ENCODE measurements at places on chromosomes 5 and 9.
A peak's percentile ranks its signal among the peaks of the same experiment; 100 is the strongest.

GRCh38 chr5:138610415-138610917, 35.3 kb upstream of the HSPA9 start:
- DNase-seq, result no peak

- DNase-seq, result no peak
Observed at GRCh38 chr9:29214154-29214689, 1640.9 kb upstream of the C9orf72 start.

- no peak for DNase-seq
Observed at GRCh38 chr9:99353408-99353807, 131.3 kb downstream of the SEC61B start.

DNA sequence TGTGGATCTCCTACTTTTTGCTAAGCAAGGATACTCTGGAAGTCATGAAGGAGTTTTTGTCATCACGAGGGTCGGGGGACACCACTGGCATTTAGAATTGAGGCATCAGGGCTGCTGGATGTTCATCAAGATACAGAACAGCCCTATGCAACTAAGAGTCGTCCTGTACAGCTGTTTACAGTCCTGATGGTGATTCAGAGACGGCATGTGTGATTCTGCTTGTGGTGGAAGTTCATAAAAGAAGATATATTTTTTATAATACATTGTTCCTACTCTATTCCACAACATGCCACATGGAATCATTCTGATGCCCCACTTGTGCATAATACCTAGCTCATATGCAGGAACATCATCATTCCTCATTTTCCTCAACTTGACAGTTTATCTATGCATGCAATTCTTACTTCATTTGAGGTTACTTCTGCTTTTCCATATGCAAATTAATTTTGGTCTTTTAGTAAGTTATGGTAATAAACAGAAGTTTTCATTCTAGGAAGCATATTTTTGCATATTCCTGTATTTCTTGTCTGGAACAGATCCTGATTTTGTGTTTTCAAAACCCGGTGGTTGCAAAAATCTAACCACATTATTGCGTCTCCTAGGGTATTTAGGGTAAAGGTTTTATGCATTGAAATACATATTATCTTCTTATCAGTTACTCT, 155.2 kb downstream of the ARHGEF28 start:
- DNase-seq, result no peak

DNA sequence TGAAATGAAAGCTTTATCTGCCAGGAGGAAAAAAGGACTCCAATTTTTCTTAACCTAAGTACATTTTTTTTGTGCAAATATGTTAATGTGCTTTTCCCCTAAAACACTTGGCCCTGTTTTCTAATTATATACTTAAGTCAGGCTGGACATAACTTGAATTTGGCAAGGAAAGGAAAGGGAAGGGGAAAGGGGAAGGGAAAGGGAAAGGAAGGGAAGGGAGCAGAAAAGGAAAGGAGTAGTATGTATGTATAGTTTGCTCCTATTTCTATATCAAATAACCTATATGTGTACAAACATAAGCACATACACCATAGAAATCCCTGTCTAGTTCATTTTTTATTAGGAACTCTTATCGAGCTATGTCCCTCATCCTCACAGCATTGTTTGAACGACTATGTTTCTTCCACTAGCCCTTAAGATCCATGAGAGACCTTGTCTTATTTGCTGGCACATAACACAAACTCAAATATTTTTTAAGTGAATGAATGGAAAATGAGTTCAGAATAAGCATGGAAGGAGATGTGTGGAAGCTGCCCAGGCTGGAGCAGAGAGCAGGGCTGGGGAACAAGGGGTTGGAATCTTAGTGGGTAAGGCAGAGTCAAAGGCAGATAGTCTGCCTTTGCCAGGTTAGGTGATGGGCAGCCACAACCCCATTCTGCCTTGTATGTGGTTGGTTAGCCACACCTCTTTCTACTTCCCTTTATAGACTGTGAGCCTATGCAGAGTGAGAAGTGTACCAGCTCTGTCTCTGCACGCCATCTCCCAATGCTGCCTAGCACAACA, 70.0 kb downstream of the KLHL3 start:
- peak; percentile 16 for DNase-seq

DNA sequence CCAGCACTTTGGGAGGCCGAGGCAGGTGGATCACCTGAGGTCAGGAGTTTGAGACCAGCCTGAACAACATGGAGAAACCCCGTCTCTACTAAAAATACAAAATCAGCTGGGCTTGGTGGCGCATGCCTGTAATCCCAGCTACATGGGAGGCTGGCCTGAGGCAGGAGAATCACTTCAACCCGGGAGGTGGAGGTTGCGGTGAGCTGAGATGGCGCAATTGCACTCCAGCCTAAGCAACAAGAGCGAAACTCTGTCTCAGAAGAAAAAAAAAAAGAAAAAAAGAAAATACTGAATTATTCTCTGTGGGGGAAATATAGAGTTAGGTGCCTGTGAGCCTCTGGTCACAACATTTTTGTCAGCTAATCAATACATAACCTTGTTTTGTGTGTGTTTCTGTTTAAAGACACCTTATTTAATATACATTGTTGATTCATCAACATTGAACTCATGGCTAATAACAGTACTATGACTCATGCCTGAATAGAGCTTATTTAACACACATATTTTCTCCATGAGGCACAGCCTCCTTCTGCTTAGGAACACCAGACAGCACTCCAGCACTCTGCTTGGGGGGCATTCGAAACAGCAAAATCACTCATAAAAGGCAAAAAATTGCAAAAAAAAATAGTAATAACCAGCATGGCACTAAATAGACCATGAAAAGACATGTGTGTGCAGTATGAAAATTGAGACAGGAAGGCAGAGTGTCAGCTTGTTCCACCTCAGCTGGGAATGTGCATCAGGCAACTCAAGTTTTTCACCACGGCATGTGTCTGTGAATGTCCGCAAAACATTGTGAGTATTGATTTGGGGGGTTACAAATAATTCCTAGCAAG, at the start of gene IL31RA:
Gene IL31RA, plus strand, starts transcription at position 519 of the 836 bp plus-strand sequence. Its CDS starts 214 bp downstream, at position 733.
- DNase-seq, result no peak

DNA sequence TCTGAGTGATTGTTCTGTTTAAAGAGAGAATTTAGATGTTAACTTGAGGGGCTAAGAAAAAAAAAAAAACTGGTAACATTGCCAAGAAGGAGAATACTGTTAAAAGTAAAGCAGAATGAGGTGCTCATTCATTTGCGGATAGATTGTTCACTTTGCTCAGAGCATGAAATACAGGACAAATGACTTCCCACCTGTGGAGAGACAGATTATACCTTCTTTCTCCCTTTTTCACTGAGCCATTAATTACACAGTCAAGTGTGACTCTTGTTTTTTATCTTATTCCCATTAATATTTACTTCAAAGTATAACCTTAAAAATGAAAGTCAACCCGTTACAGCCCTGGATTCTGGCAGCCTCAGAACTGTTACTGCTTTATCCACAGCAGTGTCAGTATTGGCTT, 264.5 kb downstream of the TAF11L14 start:
- no peak for DNase-seq

DNA sequence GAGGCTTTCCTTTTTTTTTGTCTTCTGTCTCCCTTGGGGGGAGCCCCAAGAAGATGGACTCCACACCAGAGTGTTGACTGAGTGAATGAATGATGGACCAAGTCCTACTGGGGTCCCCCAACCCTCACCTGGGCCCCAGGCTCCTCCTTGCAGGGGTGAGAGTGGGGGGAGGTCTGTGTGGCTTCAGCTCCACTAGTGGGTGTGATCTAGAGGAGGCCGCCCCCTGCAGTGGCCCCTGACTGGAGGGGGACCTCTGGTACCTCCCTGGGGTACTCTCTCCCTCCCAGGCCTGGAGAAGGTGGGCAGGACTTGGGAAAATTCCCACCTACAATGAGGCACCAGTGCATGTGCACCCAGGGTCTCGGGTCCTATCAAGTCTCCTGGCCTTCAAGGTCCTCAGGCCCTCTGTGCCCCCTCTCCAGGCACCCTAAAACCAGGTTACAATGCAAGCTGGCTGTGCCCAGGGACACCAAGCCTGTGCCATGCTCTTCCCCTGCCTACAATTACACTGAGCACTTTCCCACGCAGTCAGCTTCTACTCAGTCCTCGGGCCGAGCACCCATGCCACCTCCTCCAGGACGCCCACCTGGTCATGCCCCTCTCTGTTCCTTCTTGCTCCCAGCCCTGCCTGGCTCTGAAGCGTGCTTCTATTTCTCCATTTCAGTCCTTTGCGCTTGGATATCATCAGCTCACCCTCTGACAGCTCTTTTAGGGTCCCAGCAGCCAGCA, 117.2 kb upstream of the PHYKPL start:
- no peak for DNase-seq

GRCh38 chr9:126624479-126624826, 10.7 kb downstream of the LMX1B start:
- no peak for DNase-seq

DNA sequence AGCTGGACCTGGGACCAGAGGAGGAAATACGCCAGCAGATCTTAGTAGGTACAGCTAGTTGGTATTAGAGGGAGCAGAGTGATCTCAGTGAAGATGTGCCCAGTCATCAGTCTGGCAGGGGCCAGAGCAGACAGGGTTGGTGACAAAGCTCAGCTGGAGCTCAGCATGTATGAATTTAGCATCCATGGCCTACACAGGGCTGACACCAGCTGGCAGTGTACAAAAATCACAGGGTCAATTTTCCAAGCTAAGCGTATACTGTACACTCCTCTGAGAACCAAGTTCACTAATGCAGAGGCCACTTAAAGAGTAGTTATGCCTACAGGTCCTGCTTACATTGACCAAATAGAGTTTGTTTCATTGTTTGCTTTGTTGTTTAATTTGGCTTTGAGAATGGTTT, 146.6 kb downstream of the SLC24A2 start:
- no peak for DNase-seq
